NCI-H510A treated with DMSO at 0.1 percent for 48 hours (cell line): ENCODE measurements at places on chromosomes 1 and 21.

DNA sequence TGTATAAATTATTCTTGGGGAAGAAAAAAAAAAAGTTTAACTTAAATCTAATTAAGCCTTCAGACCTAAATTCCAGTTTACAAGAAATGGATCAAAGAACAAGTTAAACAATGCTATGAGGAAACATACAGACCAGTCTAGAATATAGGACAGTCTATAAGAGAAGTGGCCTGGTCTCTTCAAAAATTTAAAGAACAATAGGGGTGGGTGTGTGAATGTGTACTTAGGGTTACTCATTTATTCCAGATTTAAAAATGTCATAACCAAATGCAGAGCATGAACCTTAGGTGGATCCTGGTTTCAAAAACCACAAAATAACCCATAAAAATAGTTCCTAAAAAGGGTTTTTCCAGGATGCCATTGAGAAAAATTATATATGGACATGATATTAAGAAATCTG lies 21.8 kb upstream of the SYNJ1 start:
- no peak for DNase-seq

GRCh38 chr1:219959540-219960203 lies 31.3 kb upstream of the SLC30A10 start:
- no peak for DNase-seq

DNA sequence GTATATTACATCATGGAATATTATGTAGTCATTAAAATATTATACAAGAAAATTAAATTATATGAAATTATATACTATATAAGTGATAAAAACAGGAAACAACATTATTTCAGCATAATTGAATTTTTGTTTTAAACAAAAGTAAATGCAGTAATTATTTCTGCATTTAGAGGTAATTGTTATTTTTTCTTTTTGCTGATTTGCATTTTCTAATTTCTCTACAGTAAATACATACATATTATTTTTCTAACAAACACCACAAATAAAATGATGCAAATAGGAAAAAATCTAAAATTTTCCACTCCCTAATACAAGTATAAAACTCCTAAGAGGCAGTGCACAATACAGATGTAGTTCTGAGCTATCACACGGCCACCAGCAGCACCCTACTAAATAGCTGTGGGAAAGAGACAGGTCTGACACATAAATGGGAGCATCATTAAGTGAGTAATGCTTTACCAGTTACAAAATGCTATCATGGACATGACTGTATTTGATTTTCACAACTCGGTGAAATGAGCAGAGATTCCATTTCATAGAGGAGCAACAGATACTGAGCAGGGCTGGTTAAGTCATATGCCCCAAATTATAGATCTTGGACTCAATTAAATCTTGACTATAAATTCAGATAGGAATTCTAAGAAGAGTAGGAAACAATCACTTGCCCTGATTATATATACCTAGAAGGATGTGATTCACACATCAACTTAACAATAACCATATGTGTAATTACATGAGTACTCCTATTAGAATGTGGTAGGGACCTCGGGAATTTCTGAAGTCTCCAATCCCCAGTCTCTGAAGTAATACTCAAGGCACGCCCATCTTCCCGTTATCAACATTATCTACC lies 49.0 kb downstream of the NRIP1 start:
- DNase-seq, result no peak

GRCh38 chr1:244350027-244350426 lies 101.7 kb downstream of the ADSS2 start:
- DNase-seq, result no peak

DNA sequence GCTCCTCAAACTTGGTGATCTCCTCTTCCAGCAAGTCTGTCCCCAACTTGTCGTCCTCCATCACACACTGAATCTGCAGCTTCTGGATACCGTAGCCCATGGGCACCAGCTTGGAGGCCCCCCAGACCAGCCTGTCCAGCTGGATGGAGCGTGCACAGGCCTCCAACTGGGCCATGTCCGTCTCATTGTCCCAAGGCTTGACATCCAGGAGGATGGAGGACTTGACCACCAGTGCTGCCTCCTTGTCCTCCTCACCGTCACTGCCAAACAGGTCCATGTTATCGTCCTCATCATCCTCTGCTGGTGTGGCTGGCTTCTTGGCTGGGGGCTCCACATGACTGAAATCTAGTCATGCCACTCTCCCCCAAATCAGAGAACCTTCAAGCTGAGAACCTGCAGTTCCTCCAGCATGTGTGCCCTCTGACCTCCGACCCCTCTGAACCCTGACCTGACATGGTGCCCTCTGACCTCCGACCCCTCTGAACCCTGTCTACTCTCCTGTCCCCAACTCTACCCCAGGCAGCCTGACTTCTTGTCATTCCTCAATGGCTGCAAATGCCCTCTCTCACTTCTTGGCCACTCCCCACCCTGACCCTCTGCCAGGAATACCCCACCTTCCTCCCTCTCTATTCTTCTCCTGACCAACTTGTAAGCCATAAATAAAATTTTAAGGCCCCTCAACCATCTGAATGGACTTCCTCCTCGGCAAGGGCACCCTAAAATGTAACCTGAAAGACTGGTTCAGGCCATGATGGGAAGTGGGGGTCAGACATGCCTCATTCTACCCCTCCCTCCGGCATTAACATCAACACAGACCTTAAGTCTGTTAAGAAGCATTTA lies 275.7 kb upstream of the C1orf174 start:
- no peak for DNase-seq

DNA sequence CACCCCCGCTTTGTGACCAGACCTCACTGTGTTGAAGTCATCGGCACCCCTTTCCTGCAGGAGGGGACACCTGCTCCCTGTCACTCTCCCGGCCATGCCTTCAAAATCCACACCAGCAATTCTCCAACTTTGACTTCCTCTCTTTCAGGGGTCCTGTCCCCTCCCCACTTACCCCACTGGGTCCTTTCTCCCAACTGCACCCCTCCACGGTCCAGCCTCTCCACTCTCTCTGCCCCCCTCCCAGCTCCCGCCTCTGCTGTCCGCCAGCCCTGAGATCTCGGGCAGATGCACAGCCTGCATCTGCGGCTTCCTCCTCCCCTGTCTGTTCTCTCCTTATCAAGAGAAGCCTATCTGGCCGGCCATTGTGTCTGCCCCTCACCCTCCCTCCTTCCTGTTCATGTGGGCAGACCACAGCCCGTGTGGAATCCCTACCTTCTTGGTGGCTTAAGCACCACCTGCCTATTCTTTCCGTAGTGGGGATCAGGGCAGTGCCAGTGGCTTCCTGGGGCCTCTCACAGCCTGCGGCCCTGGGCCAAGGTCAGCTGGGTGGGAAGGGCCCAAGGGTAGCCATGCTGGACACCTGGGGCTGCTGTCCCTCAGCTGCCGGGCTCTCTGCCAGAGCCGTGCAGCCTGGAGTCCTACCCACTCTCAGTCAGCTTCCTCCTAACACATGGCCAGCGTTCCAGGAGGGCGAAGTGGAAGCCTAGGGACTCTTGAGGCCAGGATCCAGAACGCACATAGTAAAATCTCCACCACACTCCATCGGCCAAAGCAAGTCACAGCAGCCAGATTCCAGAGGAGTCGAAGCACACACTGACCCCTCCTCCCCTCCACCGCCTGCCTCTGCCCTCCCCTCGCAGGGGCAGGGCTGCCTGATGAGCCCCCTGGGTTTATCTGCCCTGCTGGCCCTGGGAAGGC lies 5.1 kb upstream of the HES4 start:
- no peak for DNase-seq

GRCh38 chr21:46098303-46099141 lies 610 bp downstream of the COL6A2 start:
- no peak for DNase-seq

DNA sequence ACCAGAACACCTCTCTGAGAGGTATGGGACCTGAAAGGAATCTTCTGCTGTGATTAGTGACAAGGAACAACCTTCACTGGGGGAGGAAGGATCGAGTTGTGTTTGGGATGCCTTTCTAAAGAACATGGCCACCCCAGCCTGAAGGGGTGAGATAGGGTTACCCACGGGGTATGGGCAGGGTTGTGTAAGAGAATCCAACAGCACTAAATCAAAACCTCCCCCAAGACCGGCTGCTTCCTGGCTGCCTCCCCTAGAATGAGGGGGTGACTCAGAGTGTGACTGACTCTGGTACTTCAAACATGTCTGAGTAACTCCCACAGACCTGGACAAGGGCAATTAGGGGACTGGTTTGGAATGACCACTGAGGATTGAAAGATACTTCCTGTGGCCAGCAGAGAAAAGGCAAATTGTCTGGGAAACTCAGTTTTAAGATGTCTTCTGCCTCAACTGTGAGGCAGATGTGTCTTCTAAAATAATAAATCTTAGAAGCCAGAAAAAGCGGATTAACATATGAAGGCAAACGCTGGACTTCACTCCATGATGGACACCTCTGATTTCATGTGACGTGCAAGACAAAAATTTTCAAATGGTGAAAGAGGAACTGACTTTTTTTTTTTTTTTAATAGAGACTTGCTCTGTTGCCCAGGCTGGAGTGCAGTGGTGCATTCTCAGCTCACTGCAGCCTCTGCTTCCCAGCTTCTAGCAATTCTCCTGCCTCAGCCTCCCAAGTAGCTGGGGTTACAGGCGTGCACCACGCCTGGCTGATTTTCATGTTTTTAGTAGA lies 6.7 kb upstream of the PTPN14 start:
- DNase-seq, result no peak

DNA sequence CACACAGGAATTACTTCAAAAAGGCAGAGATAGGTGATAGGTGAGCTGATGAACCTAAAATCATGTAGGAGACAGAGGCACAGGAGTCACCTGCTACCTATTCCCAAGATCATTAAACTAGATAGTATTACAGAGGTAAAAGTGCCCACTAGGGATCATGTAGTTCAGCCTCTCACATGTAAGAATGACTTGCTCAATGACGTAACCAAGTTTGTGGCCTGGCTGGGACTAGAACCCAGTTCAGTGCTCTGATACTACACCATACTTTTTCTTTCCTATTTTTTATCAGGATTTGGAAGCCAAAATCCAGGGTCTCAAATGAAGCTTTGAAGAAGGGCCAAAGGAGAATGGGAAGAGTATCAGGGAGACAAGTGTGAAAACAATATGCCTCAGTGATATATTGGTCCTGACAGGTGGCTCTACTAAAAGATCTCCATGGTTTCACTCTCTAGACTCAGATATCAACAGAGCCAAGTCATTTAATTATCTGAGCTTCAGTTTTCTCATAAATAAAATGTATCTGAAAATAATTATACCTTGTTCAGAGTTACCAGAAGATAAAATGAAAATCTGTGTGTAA lies 87.3 kb upstream of the SLFNL1 start:
- no peak for DNase-seq

- no peak for DNase-seq
These were observed 44.0 kb upstream of the DIPK1A start for GRCh38 chr1:93005252-93005598.

- no peak for DNase-seq
These were observed 45.4 kb downstream of the NUAK2 start for GRCh38 chr1:205275916-205276688.
